ENCODE measurements at places on chromosomes 1 and 21.

- no peak for DNase-seq
These were observed 73.4 kb downstream of the CD2 start for GRCh38 chr1:116827607-116828105.

GRCh38 chr21:15508554-15508953 lies 221.2 kb upstream of the USP25 start:
- DNase-seq = no peak

DNA sequence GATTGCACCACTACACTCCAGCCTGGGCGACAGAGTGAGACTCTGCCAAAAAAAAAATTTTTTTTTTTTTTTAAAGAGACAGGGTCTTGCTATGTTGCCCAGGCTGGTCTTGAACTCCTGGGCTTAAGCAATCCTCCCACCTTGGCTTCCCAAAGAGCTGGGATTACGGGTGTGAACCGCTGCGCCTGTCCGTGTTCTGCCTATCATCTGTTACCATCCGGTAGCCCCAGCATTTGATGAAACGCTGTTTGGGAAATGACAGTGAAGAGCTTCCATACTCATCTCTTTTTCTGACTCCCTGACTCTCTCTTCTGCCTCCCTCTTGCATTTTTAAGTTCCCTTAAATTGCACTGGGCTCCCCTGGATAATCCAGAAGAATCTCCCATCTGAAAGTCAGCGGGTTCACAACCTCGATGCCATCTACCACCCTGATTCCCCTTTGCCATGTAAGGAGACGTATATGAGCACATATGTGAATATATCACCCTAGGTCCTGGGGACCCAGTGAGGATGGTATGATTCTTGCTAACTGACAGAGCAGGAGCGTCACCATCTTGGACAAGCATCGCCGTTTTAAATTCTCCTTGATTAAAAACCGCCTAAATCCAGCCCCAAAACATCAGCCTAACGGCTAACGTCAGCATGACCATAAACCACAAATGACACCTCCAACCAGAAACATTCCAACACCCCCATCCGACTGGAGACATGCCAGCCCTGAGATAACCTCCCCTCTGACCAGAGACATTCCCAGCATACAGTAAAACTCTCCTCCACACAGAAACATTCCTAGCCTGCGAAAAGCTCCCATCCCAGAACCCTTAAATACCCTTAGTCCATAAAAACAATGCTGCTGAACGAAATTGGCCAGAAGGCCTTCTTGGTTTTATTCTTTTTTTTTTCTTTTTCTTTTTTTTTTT lies 12.4 kb downstream of the TNFRSF8 start:
- DNase-seq = no peak

- DNase-seq = no peak
These were observed 630.3 kb downstream of the AMY1C start for GRCh38 chr1:104380003-104380402.

DNA sequence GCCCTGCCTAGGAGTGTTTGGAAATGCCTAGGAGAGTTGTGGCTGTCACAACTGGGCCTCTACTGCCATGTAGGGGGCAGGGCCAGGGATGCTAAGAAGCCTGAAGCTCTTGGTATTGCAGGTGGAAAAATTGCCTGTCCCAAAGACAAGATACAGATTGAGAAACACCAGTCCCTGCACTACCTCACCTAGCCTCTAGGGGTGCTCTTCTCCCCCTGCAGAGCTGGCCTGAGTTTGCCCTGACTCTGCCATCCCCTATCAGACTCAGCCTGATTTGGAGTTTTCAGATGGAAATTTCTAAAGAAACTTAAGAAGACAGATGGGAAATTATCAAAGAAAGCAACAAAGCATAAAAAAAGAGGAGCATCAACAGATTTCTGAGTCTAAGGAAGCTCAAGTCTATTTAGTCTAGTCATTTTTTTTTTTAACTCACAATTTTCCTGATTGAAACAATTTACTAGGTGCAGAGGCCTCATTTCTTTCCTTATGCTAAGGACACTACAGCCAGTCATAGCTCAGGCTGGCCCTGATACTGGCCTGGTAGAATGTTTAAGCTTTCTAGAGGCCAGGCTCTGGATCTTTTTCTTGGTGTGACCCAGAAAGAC lies 61.4 kb upstream of the LRRN2 start:
- no peak for DNase-seq

- DNase-seq = no peak
These were observed 99.7 kb downstream of the LAMC2 start for GRCh38 chr1:183285746-183286145.

DNA sequence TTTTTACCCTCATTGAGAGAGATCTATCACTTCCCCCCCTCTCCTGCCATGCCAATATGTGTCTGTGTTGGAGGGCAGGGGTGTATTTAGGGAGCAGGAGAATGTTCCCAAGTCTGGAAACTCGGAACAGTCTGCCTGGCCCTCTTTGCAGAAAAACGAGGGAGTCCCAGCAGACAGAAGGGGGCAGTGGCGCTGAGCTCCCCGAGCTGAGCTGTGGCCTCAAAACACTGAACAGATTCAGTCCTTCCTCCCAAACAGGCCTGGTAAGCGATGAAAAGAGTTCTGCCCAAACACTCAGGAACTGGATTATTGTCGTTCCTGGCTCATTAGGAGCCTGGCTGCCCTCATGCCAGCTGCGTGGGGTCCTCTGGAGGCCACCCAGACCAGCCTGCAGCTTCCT lies 981 bp downstream of the CLDN14 start:
- no peak for DNase-seq

DNA sequence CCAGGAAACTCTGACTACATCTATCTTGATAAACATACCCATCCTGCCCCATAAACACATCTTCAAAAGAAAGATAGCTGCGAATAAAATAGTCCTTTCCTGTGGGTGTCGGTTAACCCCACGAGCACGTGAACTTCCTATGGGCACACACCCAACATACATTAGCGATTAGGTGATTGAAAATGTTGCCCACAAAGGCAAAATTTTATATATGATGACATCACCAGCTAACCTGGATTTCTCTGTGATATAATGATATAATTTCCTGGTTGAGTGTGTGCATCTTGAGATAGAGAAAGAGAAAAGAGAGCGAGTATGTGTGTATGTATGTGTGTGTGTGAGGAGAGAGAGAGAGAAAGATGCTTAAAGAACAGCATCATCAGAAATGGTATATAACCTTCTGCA lies 296.1 kb downstream of the PTPRC start:
- no peak for DNase-seq

DNA sequence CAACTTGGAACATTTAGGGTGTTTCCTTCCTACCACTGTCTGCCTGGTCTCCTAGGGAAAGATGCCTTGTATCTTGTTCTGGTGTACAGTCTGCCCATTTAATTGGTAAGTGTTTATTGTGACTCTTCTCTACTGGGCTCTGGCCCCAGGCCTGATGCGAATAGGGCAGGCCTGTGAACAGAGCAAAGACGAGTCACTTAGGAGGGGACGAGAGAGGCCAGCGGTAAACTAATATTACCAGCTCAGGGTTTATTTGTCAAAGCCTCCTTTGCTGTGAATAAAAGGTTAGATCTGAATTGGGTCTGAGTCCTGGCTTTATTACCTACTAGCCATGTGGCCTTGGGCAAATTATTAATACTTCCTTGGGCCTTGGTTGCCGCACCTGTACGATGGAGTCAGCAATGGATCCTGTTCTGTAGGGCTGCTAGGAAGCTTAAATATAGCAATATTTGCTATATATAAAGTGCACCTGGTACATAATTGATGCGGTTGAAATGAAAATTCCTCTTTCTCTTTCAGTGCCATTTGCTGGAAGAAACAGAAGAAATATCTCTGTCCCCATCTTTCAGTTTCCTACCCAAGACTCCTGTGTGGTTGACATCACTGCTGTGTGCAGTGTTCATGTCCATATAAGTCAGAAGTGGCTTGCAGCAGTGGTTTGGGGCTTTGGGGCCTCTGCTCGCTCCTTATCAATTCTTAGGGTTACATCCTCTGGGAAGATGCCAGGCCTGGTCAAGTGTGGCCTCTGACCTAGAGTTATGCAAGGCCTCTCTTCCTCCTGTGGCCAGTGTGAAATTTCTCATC lies 32.4 kb downstream of the MAPKAPK2 start:
- no peak for DNase-seq

DNA sequence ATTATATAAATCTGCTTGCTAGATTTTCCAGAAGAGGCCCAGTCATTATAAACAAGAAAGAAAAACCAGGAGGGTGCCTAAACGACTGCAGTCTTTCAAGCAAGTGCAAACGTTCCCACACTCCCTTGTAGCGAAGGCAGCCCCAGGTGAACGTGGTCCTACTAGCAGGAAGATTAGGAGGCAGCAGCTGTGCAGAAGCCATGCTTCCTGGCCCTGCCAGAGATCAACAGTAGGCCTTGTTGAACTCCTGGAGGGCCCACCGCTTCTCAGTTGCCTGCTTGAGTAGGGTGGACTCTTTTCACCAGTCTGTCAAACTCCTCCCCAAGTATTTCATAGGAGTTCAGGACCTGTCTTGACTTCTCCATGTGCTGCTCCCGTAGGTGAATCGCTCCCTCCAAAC lies 163.0 kb upstream of the GORAB start:
- no peak for DNase-seq

DNA sequence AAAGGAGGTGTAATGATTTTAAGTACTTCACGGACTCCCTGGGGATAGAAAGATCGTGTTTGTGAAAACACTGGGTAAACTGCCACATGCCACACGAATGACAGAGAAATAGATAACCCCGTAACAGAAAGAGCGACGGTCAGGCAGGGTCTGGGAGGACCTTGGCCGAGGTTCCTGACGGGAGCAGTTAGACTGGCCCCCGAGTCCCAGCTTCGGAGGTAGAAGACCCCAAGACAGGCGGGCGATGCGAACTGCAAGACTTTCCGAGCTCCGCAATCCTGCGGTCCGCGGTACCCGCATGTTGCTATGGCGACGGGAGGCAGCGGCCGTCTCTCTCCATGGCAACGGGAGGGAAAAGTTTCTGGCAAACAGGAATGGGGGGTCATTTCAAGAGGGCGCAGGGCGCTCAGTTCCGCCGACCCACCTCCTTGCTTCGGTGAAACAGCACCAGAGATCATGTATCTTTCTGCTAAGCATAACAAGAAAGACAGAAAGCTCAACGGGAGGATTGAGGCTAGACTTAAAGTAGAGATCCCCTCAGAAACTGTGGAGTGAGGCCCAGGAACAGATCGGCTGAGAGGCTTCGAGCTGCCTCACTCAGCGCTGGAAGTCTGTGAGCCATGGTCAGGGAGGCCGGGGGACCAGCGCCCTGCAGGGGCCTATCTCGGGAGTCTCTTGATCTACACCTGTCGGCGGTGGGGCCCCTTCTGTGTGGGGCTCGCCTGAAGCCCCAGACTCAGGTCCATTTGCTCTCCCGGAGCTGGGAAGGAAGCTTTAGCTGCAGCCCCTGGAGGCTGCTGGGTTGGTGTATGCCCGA lies 685 bp upstream of the SYT6 start:
- DNase-seq = no peak
